ENCODE measurements at places on chromosomes 6 and 20.
A peak's percentile ranks its signal among the peaks of the same experiment; 100 is the strongest.

DNA sequence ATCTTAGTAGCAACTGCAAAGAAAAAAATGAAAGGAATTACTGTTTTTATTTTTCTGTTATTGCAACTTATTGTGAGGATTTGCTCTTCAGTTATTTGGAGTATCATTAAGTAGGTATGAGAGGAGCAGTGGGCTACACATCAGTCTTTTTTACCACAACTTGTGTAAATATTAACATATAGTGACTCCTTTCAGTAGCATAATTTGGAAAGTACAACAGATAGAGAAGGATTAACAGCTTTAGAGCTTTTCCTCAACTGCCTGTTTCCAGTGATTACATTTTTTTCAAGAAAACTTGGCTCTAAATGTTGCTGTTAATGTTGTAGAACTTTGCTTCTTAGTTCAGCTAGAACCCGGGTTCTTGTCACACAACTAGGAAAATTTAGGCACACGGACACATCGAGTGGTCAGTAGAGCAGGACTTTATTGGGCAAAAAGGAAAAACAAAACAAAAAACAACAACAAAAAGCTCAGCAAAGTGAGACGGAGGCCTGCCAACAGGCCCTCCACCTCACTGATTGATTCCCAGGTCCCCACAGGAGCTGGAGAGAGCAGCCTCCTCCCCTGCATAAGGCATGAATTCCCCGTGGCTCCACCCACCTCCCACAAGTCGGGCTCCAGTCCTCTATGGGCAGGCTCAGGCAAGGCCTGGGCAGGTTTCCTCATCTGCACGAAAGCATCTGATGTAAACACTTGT lies 75.1 kb downstream of the ADGRG6 start:
- no peak for DNase-seq

- DNase-seq: no peak
Measured at GRCh38 chr6:795046-795685, 102.2 kb upstream of the EXOC2 start.

- peak; percentile 66 for DNase-seq
Measured at GRCh38 chr20:45817376-45818194, 5.1 kb downstream of the UBE2C start.

- DNase-seq: no peak
Measured at GRCh38 chr20:25629816-25630499, 6.1 kb upstream of the NANP start.

DNA sequence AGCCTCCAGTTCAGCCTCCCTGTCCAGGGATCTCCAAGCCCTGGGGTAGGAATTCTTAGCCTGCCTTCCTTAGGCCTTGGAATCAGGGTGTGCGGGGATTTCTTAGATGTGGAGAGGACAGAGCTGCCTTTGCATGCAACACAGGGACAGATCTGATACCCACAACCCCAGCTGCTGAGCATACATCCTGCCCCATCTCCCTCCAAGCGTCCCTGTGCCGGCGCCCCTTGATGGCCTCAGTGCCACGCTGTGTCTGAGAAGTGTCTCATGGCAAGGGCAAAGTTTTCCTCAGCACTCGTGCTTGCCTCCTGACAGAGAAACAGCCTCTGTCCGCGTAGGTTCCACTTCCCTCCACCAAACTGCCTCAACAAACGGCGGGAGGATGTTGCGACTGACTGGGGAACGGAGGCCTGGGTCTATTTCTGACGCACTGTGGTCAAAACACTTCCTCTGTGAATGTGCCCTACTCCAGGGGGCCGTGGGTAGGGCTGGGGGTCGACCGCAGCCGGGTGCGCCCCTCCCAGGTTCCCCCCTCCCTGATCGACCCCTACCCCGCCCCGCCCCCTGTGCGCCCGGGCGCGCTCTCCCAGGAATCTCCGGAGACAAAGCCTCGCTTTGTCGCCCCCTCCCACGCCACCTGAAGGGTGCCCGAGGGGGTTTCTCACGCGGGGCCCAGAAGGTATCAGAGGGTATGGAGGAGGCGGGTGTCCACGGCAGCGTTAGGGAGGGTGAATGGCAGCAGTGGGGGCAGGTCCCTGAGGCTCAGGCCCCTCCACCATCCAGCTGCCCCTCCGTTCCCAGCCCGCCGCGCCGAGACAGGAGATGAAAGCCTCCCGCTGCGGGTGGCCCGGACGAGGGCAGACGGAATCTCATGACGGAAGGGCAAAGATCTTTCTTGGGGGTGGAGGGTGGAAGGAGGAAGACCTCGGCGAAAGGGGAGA lies 806 bp downstream of the MICAL1 start:
- no peak for DNase-seq

DNA sequence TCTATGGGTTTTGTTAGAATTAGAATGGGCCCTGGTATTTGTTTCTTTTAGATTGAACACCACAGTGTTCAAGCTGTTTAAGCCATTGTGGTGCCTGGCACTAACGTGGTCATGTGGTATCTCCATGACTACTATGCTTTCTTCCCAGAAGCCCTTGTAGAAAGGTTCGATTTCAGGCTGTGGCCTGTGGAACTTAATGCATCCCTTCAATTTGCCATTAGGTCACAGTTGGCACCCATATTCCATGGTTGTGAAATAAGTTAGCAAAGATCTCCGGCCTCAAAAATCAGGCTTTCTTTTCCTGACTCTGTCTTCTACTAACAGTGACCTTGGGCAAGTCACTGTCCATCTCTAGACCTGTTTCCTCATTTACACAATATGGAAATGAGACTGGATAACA lies 31.3 kb upstream of the AAR2 start:
- DNase-seq: no peak

DNA sequence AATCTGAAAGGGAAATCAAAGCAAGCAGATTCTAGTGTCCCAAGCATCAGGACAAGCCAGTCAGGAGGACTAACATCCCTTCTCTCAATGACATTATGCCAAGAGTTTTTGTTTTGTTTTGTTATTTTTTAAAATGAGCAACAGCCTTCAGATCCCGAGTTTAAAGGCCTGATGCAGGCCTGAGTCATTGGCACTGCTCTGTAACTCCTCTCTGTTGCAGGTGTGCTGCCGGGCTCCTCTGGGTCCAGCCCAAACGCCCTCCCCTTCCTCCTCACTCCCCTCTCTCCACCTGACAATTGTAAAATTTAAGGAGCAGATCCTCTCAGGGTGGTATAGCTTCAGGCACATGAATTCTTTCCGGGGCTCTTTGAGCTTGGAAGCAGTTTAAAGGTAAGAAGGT lies 502.0 kb downstream of the BMP2 start:
- no peak for DNase-seq

- DNase-seq: peak; percentile 13
Measured at GRCh38 chr20:22925613-22925983, 109.5 kb upstream of the SSTR4 start.

DNA sequence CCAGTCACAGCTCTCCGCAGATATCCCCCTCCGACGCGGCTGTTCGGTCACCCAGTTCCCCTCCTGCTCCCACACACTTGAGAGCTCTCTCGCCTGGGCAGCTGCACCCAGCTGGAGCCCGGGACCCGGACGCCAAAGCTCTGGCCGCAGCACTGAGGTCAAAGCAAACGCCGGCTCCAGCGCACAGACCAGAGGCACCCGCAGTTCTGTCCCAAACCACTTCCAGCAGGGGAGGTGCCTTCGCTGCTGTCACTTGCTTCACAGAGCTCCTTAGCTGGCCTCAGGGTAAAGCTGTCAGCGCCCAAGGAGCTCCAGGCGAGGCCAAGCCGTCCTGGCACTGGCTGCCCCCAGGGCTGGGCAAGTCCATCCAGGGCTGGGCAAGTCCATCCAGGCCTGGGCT lies 27.9 kb downstream of the SLC2A4RG start:
- DNase-seq: no peak

DNA sequence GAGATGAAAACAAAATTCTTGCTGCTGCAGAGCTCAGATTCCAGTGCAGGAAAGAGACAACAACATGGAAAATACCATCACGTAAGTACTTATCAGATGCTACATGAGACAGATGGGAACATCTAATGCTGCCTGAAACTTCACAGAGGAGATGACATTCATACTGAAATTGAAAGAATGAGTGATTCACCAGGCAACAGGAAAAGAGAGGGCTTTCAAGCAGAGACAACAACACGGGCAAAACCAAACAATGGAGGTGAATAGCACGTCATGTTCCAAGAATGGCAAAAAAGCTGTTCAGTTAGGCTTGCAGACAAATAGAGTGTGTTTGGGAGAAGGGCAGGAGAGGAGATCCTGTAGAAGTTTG lies 39.3 kb downstream of the GTF2H5 start:
- DNase-seq: no peak

- no peak for DNase-seq
Measured at GRCh38 chr6:99189823-99190721, 159.4 kb downstream of the FAXC start.

DNA sequence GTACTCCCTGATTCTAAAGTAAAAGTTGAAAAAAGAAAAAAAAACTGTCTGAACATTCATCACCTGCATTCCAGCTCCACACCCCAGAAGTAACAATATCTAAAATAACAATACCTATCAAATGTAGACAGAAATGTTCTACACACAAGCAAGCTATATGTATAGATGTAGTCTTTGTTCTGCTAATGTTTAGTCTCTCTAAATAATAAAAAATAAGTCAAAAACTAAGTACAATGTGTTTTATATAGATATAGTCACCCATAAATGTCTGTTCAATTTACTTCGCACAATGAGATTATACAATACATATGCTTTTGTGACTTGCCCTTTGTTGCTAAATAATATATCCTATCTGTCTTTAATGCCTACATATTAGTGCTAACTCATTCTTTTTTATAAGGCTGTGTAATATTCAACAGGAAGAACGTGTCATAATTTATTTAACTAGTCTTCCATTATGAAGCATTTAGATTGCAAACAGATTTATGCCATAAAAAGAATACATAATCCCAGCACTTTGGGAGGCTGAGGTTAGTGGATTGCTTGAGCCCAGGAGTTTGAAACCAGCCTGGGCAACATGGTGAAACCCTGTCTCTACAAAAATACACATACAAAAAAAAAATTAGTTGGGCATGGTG lies 216.2 kb upstream of the ZNF217 start:
- DNase-seq: no peak

GRCh38 chr6:139597087-139597763 lies 222.8 kb upstream of the CITED2 start:
- DNase-seq: no peak

GRCh38 chr20:37102571-37102970 lies 6.8 kb upstream of the RBL1 start:
- no peak for DNase-seq

DNA sequence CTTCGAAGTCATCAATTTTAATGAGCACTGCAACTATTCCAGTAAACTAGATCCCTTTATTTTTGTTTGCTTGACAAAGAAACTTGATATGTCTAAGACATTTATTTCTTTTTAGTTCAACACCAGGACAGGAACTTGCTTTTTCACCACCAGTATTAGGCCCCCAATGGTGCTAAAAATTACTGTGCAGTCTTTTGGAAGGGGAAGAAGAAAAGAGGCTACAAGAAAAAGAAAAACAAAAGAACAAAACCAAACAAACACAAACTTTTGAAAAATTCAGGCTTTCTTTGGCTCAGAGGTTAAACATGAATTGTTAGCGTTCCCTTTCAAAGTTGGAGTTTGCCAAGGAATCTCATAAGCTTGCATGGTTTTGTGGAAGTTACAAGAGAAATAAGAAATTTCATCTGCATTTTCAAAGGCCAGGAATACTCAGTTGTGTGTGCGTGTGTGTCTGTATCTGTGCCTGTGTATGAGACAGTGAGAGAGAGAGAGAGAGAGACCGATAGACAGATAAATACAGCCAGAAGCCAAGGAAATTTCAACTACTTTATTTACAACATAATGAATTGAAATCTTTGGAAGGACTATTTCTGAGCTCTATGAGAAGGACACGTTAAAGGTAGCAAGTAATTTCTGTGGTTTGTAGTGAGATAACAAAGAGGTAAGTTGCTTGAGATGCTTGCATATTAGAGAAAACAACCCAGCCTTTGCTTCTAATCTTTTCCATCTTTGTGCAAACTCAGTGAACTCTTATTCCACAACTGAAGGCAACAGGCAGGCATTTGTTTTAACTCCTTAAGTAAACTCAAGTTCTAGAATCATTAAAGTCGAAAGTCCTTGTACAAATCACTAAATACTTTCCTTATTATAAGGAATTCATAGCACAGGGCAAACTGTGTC lies 171.0 kb upstream of the CITED2 start:
- no peak for DNase-seq

GRCh38 chr20:54479138-54479906 lies 3.9 kb downstream of the DOK5 start:
- peak; percentile 28 for DNase-seq

DNA sequence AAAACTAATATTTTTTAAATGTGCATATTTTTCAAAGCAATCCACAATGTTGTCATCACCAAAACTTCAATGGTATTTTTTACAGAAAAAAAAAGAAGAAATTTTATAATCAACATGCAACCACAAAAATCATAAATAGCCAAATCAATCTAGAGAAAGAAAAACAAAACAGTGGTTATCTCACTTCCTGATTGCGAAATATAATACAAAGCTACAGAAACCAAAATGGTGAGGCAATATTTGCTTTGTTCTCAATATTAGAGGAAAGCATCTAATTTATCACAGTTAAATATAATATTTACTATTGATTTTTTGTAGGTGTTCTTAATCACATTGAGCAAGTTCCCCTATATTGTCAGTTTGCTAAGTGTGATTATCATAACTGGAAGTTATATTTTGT lies 720.7 kb upstream of the ADGRB3 start:
- DNase-seq: no peak

GRCh38 chr6:165820934-165821333 lies 157.9 kb upstream of the PDE10A start:
- no peak for DNase-seq

DNA sequence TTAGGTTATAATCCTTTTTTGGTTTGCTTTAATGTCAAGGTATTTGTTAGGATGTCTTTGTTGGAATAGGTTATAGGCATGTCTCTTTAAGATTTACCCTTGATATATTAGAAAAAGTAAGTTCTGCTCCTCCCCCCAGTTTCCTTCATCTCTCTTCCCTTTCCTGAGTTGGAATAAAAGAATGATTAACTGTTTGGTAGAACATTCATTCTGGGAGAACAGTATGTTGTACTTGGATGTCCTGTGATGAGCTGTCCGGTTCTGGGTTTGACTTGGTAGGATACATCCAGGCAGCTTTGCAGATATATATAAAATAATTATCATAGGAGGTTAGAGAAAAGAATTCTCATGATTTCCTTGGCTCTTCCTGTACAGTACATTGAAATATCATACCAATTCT lies 199.6 kb upstream of the RREB1 start:
- no peak for DNase-seq

- DNase-seq: no peak
Measured at GRCh38 chr6:2037237-2037926, 208.0 kb downstream of the GMDS start.

DNA sequence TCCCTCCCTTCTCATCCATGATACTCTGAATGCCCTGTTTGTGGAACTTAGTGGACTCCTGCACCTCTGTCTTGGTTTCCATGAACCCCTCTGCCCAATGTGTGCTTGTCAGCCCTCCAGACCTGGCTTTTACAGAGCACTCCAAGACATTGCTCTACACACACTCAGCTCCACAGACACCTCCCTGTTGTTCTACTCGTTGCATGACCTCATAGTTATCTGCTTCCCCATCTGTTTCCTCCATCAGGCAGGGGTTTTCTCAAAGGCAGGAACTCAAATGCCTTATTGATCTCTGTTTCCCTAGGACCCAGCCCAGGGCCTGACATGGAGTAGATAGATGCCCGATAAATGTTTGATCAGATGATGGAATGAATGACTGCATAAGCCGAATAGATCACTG lies 13.3 kb downstream of the PLCG1 start:
- DNase-seq: no peak

GRCh38 chr20:11445161-11445560 lies 472.5 kb upstream of the BTBD3 start:
- DNase-seq: no peak
